AG20443 (cell line): ENCODE measurements at places on chromosomes 16 and 17.
A peak's percentile ranks its signal among the peaks of the same experiment; 100 is the strongest.

GRCh38 chr17:18191236-18191667, 7.6 kb downstream of the ALKBH5 start:
- no peak for DNase-seq

DNA sequence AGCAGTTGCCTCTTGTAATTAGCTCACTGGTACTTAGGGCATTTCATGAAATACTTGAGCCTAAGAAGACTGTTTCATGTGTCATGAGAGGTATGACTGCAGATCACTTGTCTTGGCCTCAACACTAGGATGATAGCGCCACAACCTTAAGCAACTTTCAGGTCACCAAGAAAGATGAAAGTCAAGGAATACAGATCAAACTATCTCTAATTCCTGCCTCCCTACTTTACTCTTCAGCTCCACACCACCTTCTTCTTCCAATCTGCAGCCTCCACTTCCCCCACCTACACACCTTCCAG, 28.0 kb downstream of the GNA13 start:
- no peak for DNase-seq

- no peak for DNase-seq
Measured at GRCh38 chr17:76046064-76046463, 19.0 kb upstream of the EVPL start.

DNA sequence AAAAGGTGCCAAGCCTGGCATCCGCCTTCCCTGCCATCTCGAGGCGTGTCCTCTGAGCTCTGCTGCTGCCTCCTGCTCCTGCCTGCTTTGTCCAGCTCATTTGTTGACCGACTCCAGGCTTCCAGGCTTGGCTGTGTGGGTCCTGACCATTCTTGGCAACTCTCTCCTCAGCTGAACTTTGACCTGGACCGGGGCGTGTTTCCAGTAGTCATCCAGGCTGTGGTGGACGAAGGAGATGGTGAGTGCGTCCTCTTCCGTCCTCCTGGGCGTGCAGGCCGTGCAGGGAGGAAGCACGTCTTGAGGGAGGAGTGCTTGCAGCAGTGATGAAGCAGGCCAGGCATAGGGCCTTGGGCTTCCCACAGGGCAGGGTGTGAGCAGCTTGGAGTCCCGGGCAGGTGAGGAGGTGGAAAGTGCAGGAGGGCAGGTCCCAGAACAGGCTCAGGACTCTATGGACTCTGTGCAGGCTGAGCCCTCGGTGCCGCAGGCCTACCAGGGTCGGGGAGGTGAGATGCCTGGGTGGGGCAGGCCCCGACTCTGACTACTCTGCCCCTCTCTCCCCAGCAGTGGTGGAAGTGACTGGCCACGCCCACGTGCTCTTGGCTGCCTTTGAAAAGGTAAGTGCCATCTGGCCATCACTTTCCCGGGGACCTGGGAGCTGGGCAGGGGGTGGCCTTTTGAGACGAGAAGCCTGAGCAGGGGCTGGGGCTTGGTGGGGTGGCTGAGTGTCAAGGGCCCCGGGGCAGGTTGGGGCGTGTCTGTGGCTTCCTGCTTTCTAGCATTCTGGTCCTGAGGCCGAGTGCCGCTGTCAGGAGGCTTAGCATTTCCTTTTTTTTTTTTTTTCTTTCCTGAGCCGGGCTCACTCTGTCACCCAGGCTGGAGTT, 28.6 kb upstream of the NUDT16L1 start:
- no peak for DNase-seq

DNA sequence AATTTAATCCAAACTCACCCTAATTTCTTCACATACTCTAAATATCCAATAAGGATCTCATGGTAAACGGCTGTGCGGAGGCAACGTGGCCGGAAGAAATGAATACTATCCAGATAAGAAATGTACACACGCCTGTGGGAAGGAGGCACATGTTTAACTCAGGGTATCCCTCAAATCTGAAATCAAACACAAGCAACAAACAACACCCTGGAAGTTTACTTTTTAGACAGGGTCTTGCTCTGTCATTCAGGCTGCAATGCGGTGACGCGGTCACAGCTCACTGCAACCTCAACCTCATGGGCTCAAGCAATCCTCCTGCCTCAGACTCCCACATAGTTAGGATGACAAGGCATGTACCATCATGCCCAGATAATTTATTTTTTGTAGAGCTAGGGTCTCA, 21.2 kb upstream of the TRAP1 start:
- no peak for DNase-seq

- DNase-seq: no peak
Measured at GRCh38 chr16:56623637-56624036, 1.9 kb upstream of the MT1E start.

DNA sequence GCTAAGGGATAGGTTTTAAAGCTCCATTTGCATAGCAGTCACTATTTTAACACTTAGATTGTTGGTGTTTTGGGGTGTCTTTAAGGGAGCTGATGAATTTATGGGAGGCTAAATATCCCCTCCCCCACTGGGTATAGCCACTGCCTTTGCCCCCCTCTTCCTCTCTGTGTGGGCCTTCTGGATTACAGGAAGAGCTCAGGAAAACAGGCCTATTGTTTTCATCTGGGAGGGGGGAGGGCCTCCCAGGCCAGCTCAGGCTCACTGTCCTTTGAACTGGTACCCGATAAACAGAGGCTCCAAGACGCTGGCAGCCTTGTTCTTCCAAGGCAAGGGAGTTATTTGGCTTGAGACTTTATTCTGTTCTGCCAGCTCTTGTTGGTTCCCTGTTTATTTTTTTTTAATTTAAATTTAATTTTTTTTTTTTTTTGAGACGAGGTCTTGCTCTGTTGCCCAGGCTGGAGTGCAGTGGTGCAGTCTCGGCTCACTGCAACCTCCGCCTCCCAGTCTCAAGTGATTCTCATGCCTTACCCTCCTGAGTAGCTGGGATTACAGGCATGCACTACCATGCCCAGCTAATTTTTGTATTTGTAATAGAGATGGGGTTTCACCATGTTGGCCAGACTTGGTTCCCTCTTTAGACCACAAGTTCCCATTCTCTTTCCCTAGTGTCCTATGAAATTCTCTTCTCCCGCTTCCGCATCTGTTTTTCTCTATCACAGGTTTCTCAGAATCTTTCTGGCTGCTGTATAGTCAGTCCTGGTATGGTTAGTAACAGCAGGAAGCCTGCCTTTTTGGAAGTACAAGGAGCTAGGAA, 25.1 kb downstream of the MINK1 start:
- no peak for DNase-seq

DNA sequence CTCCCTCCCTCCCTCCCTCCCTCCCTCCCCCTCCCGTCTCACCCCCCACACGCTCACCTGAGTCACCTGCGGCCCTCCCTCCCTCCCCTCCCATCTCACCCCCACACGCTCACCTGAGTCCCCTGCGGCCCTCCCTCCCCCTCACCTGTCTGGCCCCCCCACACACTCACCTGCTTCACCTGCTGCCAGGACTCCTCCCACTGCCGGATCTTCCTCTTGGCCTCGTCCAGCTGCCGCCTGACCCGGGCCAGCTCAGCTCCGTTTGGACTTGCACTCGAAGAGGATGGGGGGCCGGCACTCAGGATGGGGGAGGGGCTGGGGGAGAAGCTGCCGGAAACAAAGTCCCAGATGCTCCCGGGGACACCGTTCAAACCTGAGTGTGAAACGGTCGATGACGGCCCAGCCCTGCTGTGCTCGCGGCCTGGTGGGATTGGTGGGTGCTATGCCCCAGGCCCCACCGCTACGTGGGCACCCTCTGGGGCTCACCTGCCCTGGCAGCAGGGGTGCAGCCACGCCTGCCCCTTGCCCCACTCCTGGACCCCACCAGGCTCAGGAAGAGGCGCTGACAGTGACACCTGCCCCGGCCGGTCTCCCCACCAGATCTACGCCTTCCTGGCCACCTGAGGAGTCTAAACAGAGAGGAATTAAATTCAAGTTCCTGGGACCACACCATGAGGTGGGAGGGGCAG, 15.9 kb downstream of the GNPTG start:
- DNase-seq: no peak

GRCh38 chr17:73156887-73157520, 7.8 kb upstream of the SSTR2 start:
- no peak for DNase-seq

DNA sequence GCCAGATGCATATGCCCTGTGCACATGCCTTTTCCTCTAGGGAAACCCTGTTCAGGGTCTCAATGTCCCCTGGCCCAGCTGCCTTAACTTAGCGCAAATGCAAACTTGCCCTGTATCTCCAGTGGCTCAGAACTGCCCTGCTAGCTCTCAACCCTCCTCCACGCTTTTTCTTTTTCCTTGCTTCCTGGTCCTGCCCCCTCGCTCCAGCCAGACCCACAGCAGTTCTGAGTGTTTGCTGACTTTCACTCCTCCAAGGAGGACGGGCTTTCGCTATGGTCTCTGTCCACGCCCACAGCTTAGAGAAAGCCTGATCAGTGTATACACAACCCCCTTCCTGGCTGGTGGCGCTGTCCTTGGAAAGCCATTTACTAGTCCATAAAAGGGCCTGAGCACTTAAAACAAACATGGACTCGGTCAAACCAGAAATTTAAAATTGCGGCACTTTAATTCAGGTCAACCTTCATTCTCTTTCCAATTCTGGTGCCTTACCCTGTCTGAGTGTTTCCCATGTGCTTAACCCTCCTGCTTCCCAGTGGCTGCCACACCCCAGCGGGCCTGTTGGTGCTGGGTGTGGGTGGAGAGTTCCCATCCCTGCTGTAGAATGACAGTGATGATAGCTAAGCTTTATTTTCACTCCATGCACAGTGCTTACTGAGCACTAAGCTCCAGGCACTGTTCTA, 15.6 kb upstream of the TMEM98 start:
- DNase-seq: peak; percentile 89

- DNase-seq: no peak
Measured at GRCh38 chr17:81621494-81622130, 15.3 kb downstream of the NPLOC4 start.

- DNase-seq: no peak
Measured at GRCh38 chr17:13230350-13231264, 212.8 kb upstream of the ELAC2 start.

DNA sequence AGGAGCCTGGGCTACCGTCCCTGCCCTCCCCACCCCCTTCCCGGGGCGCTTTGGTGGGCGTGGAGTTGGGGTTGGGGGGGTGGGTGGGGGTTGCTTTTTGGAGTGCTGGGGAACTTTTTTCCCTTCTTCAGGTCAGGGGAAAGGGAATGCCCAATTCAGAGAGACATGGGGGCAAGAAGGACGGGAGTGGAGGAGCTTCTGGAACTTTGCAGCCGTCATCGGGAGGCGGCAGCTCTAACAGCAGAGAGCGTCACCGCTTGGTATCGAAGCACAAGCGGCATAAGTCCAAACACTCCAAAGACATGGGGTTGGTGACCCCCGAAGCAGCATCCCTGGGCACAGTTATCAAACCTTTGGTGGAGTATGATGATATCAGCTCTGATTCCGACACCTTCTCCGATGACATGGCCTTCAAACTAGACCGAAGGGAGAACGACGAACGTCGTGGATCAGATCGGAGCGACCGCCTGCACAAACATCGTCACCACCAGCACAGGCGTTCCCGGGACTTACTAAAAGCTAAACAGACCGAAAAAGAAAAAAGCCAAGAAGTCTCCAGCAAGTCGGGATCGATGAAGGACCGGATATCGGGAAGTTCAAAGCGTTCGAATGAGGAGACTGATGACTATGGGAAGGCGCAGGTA, 762 bp downstream of the CDK12 start:
- DNase-seq: peak; percentile 84

GRCh38 chr16:8919934-8920462, 37.8 kb downstream of the LITAFD start:
- DNase-seq: no peak

- no peak for DNase-seq
Measured at GRCh38 chr17:11318207-11318606, 77.2 kb downstream of the SHISA6 start.

GRCh38 chr17:17019891-17020456, 22.3 kb upstream of the MPRIP start:
- DNase-seq: no peak

GRCh38 chr17:41013181-41013580, 4.3 kb upstream of the KRTAP3-1 start:
- DNase-seq: peak; percentile 19

GRCh38 chr16:88511906-88512305, 58.3 kb upstream of the ZC3H18 start:
- no peak for DNase-seq

GRCh38 chr16:52141871-52142270, 405.1 kb downstream of the TOX3 start:
- DNase-seq: no peak
